ENCODE measurements at places on chromosomes 13 and 19. TPM values are rescaled to one million over a fixed set of nuclear protein-coding genes. Genes with fewer than 3 reads are reported as not detected.

TEX29 gene
- polyA plus RNA-seq, result 0.57 TPM

ZNF541 gene
- polyA plus RNA-seq, result 0.37 TPM

TTC9B gene
- 0.17 TPM for polyA plus RNA-seq

DNA sequence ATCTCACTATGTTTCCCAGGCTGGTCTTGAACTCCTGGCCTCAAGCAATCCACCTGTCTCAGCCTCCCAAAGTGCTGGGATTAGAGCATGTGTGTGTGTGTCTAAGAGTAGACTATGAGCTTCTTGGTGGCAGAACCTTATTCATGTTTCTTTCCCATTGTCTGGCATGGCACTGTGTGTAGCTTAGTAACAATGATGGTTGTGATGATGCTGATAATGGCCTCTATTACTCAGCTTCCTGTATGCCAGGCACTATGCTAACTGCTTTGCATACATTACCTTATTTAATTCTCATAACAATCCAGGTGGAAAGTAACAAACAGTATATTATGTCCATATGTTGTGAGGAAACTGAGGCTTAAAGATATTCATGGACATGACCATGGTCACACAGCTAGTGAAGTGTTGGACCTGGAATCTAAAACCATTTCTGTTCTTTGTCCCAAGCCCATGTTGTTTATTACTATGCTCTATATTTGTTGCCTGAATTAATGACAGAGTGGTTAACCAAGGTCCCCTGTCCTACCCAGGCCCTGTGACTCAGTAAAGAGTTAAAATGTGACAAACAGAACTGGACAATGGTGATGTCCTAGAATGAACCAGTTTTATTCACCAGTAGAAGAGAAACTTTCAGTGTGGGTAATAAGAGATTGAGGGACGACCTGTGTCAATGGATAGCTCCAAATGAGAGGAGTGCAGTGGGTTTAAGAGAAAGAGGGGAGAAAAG, 109.6 kb downstream of the KLF5 start:
- DNase-seq, result no peak

GRCh38 chr13:67223024-67223423, 7.1 kb downstream of the PCDH9 start:
- DNase-seq, result no peak

- no peak for DNase-seq
Observed at GRCh38 chr19:976476-976875, 7.7 kb upstream of the WDR18 start.

GRCh38 chr13:110706570-110707372, 855 bp upstream of the CARS2 start:
- no peak for DNase-seq

GRCh38 chr19:58361900-58362271, 665 bp downstream of the ZNF497 start:
- no peak for DNase-seq

- DNase-seq, result no peak
Observed at GRCh38 chr19:33872445-33873320, 76.0 kb downstream of the KCTD15 start.

- DNase-seq, result no peak
Observed at GRCh38 chr19:38383184-38383583, 4.7 kb downstream of the GGN start.

DNA sequence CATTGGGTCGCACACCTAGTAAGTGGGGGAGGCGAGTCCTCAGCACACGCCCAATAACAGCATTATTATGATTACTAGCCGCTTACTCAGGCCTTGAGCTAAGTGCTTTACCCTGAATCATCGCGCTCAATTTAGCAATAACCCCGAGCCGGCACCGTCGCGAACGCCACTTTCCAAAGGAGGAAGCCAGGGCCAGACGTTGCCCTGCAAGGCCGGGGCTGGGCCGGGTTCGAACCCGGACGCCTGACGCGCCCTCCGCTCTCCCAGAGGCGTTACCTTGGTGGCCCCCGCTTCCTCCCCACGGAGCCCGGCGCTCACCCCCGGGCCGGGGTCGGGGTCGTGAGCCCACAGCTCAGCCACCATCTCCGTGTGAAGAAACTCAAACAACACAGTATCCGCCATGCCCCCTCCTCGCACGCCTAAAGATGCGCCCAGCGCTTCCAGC, at the start of gene TRAPPC6A:
TRAPPC6A (minus strand) TSS at position 421 of the 445 bp plus-strand sequence; CDS start at position 402, 19 bp downstream.
- DNase-seq, result no peak

CD37 gene
- 48.7 TPM for polyA plus RNA-seq

DNA sequence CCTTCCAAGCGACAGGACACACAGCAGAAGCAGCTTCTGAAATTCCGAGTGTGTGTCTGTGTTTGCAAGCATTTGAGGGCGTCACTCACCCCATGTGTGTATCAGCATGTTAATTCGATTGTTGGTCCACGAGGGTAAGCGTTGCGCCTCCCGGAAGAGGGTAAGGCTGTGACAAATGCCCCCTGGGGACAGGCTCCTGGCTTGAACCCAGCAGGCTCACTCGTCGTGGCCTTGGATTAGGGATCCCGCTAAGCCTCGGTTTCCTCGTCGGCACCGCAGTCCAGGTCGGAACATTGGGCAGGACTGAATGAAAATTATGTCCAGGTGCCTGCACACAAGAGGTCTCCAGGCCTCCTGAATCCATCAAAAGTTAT, 606 bp upstream of the STXBP2 start:
- DNase-seq, result no peak

OVOL3 gene
- not detected for polyA plus RNA-seq

DNA sequence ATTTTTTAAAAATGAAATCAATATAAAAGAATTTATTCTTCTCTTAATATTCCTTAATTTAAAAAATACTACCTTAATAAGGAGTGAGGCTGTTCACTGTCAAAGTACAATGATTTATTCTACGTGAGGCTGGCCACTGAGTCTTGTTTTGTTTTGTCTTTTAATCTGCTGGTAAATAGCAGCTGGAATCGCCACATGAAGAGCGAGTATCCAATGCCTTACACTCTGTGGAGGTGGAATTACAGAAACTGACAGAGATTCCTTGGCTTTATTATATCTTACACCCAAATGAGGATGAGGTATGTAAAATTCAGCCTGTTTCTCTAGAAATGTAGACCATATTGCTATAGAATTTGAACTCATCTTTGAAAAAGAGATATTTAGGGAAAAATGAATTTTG, 52.9 kb upstream of the AKAP11 start:
- DNase-seq, result no peak

DNA sequence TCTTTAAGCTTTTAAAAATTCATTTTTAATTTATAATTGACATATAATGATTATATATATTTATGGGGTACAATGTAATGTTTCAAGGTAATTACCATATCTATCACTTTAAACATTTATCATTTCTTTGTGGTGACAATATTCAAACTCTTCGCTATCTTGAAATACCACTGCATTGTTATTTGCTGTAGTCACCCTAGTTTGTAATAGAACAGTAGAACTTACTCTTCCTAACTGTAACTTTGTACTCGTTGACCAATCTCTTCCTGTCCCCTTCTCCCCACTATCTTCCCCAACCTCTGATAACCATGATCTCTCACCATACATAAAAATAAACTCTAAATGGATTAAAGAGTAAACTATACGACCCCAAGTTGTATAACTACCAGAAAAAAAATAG, 20.4 kb downstream of the COG6 start:
- DNase-seq, result no peak

GRCh38 chr13:33743438-33744368, 74.2 kb upstream of the RFC3 start:
- DNase-seq, result no peak

CHST8 gene
- not detected for polyA plus RNA-seq

DNA sequence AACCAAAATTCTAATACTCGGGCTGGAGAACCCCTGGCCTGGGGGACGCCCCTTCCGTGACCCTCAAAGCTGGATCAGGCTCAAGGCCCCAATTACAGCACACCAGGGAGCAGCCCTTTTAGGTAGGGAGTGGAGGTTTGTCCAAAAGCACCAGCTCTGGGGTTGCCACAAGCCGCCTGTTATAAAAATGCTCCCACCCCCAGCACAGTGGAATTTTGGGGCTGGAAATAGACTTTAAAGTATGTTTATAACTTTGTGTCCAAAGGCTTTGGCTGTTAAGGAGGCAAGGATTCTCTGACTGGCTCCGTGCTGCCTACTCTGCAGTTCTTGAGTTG, 564 bp upstream of the GMIP start:
- no peak for DNase-seq

DAND5 gene
- 0.21 TPM for polyA plus RNA-seq

- DNase-seq, result no peak
Observed at GRCh38 chr19:2624537-2625091, 77.9 kb downstream of the GNG7 start.

DNA sequence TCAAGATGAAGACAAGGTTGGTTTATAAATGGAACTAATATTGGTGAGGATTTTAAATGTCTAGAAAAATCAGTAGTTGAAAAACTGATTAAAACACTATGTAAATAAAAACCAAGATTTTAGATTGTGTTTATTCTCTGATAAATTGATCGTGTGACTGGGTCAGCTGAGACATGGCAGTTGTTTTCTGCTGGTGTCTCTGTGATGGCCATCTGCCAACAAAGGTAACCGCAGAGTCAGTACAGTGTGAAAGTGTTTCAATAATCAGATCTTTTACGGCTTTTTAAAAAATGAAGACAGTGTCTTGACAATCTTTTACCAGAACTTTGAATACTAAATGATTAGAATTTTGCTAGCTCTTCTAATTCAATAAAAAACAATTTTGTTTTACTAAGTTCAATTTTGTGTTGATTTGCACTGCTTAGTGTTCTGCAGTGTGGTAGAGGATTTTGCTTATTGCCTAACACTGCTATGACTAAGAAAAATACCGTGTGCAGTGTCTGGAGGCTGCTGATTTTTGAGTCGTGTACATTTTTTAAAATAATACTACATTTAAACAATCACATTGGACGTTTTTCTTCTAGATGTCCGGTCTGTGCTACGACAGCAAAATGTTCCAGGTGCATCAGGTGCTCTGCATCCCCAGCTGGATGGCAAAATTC, 32.7 kb upstream of the GPR183 start:
- no peak for DNase-seq

- DNase-seq, result no peak
Observed at GRCh38 chr13:45179428-45179827, 21.4 kb downstream of the KCTD4 start.

- no peak for DNase-seq
Observed at GRCh38 chr13:25864936-25865335, 186.9 kb downstream of the SHISA2 start.

GRCh38 chr19:33134571-33135041, 2.7 kb downstream of the WDR88 start:
- no peak for DNase-seq

DNA sequence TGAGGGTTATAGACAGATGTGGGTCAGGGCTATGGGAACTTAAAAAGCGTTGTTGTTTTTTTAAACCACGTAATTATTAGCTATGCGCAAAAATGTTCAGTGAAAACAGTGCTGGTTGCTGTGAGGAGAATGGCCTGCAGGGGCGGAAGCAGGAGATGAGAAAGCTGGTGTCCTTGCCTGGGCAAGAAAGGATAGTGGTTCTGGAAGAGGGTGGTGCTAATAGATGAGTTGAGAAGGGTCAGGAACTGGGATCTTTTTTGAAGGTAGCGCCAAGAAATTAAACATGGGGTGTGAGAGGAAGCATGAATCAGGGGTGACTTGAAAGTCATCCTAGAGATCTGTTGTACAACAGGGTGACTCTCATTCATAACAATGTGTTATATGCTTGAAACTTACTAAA, 4.8 kb upstream of the SMG9 start:
- DNase-seq, result no peak

PRODH2 gene
- not detected for polyA plus RNA-seq

DNA sequence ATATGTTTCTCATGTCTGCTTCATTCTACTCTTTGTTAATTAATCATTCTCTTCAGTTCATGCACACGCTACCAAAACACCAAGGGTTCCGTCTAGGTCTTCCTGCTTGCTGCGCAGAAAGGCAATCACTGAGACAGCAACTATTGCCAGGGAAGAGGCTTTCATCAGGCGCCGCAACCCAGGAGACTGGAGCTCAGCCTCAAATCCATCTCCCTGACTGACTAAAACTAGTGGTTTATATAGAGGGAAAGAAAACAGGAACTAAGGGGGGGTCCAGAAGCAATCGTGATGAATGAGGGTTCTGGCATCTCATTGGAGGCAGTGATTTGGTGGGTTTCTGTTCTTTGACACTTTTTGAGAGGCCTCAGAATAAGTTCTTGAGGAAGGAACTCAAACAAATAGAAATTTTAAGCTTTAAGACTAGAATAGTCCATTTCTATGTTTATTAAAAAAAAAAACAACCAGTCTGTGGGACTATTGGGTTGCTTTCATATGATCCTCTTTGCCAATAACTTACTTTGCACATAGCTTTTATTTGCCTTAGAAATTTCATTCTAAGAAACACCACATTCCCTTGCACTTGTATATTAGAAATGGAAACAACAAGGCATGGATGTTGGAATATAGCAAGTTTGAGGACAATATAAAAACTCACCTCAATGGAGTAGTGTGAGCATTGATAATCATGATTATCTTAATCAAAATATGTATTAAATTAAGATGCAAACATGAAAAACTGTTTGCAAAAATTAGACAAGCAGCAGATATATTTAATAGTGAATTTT, 691.2 kb upstream of the GPC6 start:
- no peak for DNase-seq

DNA sequence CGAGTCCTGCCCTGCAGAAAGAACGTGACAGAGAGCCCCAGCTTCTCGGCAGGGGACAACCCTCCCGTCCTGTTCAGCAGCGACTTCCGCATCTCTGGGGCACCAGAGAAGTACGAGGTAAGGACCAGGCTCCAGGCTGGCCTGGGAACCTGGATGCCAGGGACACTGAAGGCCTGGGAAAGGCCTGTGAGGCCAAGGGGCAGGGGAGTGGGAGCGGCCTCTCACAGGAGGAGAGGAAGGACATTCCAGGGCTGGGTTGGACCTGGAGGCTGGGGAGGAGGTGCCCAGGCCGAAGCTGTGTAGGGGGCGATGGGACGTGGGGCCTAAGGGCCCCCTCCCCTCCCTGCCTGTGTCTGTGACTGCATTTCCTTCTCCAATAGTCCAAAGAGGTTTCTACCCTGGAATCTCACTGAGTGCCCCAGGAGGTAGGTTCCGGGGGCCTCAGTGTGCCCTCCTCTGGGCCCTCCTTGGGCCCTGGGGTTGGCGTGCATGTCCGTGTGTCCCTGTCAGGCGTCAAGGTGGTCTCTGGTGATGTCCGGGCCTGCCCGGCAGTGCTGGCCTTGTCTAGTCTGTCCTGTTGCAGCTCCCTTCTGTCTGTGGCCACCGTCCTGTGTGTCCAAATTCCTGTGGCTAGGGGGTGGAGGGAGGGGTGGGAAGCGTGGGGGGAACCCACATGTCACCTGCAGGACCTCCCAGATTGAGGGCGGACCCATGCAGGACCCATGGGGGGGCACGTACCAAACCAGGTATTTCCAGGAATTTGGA, 16.9 kb upstream of the CD22 start:
- no peak for DNase-seq

DNA sequence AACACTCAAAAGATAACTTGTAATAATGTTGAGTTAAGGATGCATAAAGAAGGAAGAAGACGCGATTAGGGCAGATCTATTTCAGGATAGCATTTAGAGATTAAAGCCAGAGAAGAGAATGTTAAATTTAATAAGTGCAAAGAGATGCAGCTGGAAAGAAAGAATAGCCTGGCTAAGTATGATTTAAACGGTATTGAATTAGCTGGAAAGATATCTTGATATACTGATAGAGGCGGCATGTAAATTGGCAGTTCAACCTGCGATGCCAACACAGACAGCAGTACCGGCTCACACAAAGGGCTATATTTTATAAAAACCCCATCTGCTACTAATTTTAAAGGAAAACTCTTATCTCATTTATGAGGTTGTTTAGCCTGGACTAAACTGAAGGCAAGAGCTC, 121.4 kb downstream of the ENOX1 start:
- no peak for DNase-seq
